ENCODE measurements at places on chromosomes 6 and 20.

- DNase-seq = no peak
These were observed 64.6 kb downstream of the GFOD1 start for GRCh38 chr6:13422681-13423221.

DNA sequence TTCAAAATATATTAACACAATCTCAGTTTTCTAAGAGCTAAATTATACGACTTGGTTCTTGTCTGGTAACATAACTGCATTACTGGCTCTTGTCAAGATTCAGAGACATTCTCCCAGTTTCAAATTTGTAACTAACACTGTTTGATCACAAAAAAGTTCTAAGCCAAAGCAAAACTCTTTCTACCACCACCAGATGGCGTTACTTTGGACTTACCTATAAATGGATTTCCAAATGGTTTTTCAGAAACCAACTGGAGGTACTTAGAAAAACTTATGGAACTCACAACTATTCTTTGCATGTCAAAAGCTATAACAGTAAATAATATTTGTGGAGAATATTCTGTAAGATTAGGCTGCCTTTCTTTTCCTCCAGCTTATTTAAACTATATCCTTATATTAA lies 34.2 kb upstream of the GFRAL start:
- DNase-seq = no peak

GRCh38 chr20:38863024-38863851 lies 57.7 kb downstream of the PPP1R16B start:
- DNase-seq = no peak

DNA sequence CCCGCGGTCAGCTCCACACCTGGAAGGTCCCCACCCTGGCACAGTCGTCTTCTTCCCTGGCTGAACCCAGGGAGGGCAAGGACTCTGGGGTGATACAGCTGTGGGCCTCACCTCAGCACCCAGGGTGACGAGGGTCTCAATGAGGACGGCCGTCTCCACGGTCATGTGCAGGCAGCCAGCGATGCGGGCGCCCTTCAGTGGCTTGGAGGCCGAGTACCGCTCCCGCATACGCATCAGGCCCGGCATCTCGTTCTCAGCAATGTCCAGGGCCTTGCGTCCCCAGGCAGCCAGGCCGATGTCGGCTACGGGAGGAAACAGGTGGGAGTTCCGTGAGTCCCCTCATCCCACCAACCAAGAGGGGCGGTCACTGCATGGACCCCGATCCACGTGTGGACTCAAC lies 7.9 kb downstream of the AHCY start:
- DNase-seq = no peak

All from stimulated activated CD4-positive, alpha-beta T cell treated with anti-CD3 and anti-CD28 coated beads, Interleukin-4, amount 100 ng/mL, for 4 hours (primary cell).